ENCODE measurements at places on chromosomes 3 and 15.
A peak's percentile ranks its signal among the peaks of the same experiment; 100 is the strongest.

- DNase-seq = no peak
Measured at GRCh38 chr3:14374444-14374883, 27.9 kb upstream of the SLC6A6 start.

- no peak for DNase-seq
Measured at GRCh38 chr3:45034612-45035252, 8.6 kb downstream of the CLEC3B start.

- DNase-seq = no peak
Measured at GRCh38 chr3:81741216-81741615, 20.2 kb downstream of the GBE1 start.

- no peak for DNase-seq
Measured at GRCh38 chr3:117660941-117661817, 951.6 kb downstream of the TUSC7 start.

DNA sequence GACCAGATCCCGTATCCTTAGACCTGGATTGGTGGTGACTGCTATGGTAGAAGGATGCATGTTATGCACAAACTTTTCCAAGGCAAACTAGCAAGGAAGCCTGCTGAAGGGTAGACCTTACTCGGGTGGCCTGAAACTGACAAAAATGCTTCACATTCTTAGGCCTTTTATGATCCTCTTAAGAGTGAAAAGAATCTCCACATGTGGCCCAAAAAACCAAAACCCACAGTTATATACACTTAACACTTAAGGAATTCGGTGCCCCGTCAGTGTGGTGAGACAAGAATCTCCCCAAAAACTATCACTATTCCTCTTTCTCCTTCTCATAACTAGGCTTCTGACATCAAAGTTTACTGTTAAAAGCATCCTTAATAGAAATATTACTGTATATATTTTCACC, 130.1 kb upstream of the SOX2 start:
- no peak for DNase-seq

DNA sequence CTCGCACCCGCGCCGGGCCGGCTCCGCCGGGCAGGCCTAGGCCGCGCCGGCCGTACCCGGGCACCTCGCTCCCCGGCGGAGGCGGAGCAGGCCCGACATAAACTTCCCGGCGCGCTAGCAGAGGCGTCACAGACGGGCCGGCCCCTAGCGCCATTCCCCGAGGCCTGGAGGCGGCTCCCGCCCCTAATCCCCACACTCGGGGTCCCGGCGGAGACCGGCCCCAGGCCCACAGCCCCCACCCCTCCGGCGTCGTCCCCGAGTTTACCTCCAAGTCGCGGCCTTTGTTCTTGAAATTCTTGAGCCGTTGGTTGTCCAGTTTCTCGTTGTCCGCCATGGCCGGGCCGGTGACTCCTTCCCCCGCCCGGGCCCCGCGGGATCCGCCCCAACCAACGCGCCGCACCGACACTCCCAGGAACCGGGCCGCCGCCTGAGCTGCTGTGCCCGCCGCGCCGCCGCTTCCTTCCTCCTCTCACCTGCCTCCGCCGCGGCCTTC, 376 bp downstream of the KPNA4 start:
- DNase-seq = peak; percentile 55

DNA sequence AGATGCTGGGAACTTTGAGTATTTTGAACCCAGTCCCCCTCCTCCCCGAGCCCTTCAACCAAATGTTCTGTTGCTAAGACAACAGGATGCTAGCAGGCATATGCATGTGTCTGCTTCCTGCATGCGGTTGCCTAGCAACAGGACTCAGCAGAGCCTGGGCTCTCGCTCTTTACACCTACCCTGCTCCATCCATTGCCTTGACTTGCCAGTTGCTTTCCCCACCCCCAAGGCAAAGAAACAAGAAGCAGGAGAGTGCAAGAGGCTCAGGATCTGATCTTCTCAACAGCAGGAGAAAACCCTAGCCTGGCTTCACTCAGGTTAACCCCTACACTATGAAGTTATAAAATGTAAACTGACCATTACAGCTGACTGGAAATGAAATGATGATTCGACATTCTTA, 393.0 kb downstream of the IGSF11 start:
- DNase-seq = no peak

DNA sequence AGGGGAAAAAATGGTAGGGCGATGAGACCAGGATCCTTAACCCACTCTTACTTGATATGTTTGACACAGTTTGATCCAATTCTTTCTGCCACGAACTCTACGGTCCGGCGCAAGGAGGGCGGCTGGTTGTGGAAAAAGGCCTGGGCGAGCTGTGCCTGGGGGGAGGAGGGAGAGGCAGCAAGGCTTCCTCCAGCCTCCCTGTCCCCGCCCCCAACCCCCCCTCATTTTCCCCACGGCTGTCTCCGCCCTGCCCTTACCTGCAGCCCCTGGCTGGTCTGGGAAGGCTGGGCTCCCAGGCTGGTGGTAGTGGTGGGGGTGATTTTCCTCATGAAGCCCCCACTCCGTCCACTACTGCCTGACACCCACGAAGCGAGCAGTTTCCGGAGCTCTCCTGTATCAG, 8.0 kb downstream of the CDAN1 start:
- DNase-seq = no peak

DNA sequence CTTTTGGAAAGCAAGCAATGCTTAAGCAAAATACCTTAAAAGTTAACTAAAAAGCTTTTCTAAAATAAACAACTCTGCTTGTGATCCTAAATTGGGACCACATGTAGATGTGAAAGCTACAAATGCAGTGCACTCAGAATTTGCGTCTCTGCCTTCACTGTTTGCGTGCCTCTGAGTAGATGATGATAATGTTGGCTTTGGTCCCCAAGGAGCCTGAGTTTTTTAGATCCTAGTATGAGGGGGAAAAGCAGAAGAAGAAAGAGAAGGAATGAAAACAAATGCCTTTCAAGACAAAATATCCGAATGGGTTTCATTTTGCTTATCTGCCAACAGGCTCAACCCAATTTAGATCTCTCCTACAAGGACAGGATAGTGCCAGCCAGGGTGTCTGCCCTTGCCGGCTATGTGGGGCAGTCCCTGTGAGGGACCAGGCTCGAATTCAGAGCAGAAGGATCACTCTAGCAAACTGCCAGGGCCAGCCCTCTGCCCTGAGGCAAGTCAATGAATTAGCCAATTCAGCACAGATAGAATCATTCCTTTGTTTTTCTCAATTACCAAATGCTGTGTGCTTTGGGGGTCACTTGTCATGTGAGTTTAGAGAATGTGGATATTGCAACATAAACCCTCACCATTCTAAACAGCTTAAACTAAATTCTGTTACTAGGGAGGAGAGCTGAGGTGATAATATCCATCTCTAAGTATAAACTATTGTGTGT, 28.5 kb downstream of the SCG5 start:
- peak; percentile 78 for DNase-seq

GRCh38 chr3:10391391-10391790, 70.5 kb upstream of the SEC13 start:
- DNase-seq = no peak

Measured in skin of body (tissue), 3 donors.